ENCODE measurements at places on chromosomes 7 and 10.
A peak's percentile ranks its signal among the peaks of the same experiment; 100 is the strongest.

GRCh38 chr7:79182283-79182682 lies 271.2 kb downstream of the MAGI2 start:
- no peak for DNase-seq

DNA sequence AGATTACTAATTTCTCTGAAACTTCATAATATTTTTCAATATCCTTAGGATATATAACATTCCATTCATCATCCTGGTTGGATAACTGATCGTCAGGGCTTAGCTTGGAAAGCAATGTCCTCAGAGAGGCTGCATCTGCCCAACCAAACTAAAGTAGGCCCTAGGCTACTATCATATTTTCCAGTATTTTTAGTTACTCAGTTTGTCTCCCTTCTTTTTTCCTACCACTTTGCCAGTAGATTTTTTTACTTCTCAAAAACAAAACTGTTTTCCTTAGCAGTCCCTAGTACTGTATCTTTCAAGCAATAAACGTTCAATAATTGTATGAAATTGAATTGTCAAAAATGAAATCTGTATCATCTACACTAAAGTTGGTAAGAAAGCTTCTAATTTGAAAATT lies 452.0 kb downstream of the TFEC start:
- no peak for DNase-seq

DNA sequence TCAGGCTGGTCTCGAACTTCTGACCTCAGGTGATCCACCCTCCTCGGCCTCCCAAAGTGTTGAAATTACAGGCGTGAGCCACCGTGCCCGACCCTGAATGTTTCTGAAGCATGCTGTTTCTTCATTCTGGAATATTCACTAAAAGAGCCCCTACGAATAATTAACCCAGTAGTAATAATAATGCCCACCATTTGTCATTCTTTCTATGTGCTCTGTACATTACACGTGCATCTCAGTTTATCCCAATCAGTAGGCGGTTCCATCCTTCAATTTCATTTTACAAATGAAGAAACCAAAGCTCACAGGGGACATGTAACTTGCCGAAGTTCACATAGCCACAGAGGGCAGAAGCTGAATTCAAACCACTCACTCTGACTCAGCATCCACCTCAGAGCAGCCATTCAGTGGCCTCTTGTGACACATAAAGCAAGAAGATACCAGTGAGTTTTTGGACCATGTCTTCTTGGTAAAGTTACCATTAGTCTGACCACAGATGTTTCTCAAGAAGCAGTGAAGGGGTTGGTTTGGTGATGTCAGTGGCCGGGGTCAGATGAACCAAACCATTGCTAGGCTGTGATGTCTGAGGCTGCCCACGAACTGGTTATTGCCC lies 71.9 kb upstream of the DUSP5 start:
- DNase-seq, result no peak

- DNase-seq, result peak; percentile 1
Measured at GRCh38 chr10:99766302-99766681, 16.1 kb upstream of the ABCC2 start.

DNA sequence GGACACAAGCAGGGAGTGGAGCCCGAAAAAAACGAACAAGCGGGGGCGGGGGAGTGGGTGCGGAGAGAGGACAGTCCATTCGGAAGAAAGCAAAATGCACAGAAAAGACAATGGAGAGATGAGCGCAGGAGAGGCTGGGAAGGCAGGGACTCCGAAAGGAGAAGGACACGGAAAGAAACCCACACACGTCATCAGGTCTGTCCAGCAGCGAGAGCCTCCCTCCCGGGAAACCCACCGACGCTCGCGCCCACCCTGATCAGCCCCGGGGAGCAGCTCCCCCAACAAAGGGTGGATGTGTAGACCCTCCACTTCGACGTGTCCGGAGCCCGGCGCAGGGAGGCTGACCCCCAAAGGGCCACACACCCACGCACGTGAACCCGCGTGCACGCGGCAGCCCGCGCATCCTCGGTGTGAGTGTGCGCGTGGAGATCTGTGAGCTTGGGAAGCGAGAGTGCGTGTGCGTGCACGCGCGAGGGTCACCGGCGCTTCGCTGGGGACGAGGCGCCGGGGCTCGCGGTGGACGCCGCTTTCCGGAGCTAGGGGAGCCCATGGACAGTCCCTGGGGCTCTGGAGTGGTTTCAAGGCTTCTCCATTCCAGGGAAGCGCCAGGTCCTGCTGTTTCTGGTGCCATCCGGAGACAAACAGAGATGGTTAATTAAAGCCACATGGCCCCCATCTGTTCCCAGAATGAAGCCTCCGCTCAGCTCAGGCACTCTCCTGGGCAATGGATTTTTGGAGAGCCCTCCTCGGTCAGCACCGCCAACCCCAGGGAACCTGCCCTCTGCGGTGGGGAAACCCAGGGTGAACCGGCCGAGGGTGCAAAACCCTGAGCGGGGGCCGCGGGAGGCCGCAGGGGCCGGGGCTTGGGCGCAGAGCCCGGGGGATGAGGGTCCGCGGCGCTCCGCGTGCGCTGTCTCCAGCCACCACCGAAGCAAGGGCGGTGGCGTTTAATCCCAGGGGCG lies 916 bp downstream of the LAMB1 start:
- no peak for DNase-seq
